COLO829 (cell line): ENCODE measurements at places on chromosomes 1 and 21.

DNA sequence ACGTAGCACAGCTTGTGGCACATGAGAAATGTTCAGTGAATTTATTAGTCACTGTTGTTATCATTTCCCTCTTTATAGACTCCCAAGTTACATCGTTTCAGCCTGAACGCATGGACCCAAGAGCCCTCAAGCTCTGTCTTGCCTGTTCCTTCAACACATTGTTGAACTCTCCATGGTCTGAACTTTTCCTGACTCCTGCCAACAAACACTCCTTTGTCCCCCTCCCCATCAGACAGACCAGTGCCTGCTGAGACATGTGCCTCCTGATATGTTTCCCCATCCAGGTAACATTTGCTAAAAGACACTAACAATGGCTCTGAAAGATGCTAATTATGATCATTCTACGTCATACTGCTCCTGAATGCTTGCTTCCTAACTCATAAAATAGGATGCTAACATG, 108.7 kb upstream of the NFIA start:
- DNase-seq = no peak

- no peak for DNase-seq
Measured at GRCh38 chr1:167418391-167418790, 99.9 kb downstream of the CD247 start.

DNA sequence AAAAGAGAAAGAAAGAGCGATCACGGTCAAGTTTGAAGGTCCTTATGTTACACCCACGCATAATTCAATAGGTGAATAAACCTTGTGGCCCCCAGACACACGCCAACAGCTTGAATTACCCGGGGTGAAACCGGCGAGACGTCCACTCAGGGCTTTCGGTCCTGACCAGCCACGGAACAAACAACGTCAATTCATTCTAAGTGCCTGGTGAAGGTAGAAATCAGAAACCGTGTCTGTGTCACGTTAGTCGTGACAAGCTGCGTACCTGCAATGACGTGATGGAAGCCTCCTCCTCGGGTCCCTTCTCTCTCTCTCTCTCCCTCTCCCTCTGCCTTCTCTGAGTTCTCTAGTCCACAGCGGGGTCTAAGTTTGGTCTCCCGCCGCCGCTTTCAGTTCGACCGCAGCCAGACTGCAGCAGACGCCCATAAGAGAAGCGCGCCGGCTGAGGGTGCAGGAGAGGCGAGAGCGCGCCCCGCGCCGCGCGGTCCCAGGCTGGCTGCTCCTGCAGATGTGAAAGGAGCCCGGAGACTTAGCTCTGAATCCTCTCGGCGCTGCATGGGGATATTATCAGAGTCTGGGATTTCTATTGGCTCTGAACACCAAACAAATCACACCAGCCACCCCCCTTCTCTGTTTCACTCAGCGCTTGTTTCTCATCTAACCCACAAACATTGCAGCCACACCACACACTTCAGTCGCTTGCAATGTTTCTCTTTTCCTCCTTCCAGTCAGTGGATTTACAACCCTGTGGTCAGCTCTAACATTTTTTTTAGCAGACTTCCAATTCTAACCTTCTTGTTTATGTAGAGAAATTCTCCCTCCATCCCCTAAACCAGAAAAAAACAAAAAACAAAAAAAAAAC, at the start of gene GREM2:
TSS of gene GREM2 (minus strand) at position 537 of the 862 bp plus-strand sequence. CDS start 118,680 bp downstream, outside the sequence.
- no peak for DNase-seq

- no peak for DNase-seq
Measured at GRCh38 chr1:52640697-52641096, 7.7 kb downstream of the SHISAL2A start.

- no peak for DNase-seq
Measured at GRCh38 chr1:231921646-231922345, 295.2 kb downstream of the DISC1 start.

DNA sequence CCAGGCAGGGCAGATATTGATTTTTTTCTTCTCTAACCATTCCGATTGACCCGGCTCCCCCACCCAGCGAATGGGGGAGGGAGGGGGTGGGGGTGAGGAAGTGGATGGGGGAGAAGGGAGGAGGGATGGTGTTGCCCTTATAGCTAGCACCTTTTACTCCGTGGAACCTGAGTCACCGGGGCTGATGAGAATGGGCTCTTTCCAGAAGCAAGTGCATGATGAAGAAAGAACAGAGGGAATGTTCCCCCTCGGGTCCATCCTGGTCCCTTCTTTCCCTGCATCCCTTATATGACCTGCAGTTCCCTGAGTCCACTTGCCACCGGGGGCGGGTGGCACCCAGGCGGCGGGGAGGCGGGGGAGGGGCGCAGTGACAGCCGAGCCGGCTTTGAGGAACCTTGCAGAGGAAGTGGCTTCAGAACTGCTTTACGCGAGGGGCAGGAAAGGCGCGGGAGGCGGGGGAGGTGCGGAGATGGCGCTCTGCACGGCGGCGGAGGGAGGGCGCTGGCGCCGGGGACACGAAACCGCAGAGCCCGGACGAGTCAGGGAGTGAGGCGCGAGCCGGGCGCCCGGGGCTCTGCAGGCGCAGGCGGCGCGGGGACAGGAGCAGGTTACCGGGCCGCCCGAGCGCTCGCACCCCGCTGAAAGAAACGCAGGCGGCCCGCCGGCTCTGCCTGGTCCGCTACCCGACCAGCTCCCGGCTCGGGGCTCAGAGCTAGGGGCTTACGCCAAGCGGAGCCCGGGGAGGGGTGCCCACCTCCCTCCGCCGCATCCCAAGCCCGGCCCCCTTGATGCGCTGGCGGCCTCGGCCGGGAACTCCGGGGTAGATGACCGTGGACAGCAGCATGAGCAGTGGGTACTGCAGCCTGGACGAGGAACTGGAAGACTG, 49.7 kb downstream of the RASSF5 start:
- DNase-seq = no peak

GRCh38 chr21:16291296-16291695, 561.5 kb downstream of the USP25 start:
- DNase-seq = no peak

DNA sequence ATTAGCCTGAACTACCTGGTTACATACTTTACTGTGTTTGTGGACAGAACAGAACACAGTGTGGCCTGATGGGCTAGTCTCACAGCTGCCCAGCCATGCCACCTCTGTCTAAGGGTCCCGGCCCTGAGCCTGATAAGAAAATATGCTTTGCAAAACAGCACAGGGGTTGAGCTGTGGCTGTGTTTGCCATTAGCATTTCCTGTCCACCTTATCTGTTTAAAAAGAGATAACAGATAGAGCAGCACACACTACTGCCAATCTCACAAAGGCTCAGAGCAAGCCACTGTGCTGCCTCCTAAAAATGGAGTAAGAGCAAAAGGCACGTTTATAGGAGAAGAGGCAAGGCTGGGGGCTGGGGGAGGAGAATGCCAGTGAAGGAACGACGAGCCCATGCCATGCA, 95.0 kb downstream of the SUSD4 start:
- no peak for DNase-seq

GRCh38 chr1:205324781-205325180, 3.2 kb upstream of the NUAK2 start:
- DNase-seq = no peak

GRCh38 chr1:22317231-22317919, 134.3 kb upstream of the ZBTB40 start:
- peak; percentile 18 for DNase-seq

DNA sequence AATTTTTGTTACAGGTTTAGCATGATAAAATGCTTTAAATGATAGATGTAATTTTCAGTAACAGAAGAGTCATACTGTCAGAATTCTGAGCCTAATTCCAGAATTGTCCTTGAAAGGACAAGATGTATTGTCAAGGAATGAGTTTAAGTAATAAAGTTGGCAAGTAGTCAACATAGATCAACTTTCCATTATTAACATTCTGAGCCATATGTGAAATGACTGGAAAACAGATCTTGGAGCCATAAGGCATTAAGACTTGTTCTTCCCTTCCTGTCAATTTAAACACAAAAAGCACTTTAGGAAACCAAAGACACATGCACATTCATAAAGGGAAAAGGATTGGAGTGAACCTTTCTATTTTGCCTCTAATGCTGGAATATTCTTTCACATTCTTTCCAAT, 107.0 kb downstream of the ODF2L start:
- no peak for DNase-seq

- no peak for DNase-seq
Measured at GRCh38 chr1:176111835-176112234, 95.3 kb downstream of the COP1 start.
